ENCODE measurements at places on chromosomes 11 and 22. TPM values are rescaled to one million over a fixed set of nuclear protein-coding genes. Genes with fewer than 3 reads are reported as not detected.
A peak's percentile ranks its signal among the peaks of the same experiment; 100 is the strongest.

DNA sequence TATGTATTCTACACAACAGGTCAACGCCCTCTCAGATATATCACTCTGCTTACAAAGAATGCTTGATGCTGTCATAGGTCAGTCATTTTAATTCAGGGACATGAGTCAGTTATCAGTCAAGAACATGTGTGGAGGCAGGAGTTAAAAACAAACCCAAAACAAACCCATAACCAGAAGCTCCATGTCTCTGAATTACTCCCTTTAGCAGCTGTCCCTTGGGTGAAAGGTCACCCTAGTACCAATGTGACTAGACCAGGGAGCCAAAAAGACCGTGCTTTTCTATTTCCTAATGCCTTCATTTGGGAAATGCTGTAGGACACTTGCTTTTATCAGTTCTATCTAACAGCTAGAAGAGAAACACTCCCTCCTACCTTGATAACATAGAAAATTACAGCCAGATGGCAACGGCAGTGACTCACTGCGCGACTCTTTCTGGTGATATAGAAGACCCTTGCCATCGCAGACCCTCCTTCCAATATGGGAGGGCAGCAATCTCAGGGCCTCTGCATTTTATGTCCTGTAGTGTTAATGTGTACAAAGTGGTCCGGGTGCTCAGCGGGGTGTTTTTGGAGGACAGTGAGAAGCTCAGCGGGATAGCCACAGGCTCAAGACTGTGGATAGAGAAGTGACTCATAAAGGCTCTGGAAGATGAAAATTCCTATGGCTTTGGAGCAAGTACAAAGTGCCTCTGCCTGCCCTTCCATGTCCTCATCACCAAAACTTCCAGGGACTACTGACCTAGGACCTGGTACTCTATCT, 24.8 kb downstream of the APOL5 start:
- no peak overlapping the region for H3K4me3 ChIP-seq
- H3K36me3 ChIP-seq, result peaks cover 42% of the 10 kb centered on the region
- H3K27ac ChIP-seq, result no peak overlapping the region
- no peaks in the 10 kb centered on the region for H3K4me1 ChIP-seq
- no peaks in the 10 kb centered on the region for H3K27me3 ChIP-seq
- no peak for DNase-seq

DNA sequence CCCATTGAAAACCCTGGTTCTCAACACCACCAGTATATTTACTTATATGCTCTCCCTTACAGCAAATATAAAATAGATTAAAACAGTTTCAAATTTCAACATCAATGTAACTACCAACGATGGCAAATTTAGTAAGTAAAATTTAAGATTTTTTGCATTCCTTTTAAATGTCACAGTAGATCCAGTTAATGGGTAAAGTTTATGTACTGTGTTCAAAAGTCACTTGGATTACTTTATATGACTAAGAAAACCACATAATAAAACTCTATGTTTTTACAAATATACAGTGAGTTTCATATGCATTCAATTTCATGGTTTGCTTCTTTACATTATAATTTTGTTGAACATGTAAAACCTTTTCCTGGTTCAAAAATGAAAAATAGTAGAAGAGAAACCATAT, 364.6 kb downstream of the AASDHPPT start:
- H3K27me3 ChIP-seq, result no peaks in the 10 kb centered on the region
- no peak overlapping the region for H3K4me3 ChIP-seq
- no peaks in the 10 kb centered on the region for H3K36me3 ChIP-seq
- no peak for DNase-seq
- no peak overlapping the region for H3K27ac ChIP-seq

GRCh38 chr22:42353883-42354727, 78.1 kb downstream of the NFAM1 start:
- peak overlapping the region; percentile 11 for H3K4me3 ChIP-seq
- no peaks in the 10 kb centered on the region for H3K36me3 ChIP-seq
- no peaks in the 10 kb centered on the region for H3K27me3 ChIP-seq

DNA sequence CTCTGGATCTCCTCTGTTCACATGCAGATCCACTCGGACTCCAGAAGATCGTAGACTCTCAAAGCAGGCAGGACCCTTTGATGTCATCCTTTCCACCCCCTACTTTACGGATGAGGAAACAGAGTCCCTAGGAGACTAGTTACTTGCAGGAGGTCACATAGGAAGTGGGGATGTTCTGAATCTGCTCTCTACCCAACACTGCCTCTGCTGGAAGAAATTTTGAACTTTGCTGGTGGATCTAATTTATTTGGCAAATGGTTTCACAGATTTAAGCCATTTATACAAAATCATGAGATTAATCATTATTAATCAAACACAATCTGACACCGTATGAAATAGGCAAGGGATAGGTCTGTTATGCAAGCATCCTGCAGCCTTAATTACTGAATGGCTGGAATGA, 55.0 kb upstream of the USP47 start:
- no peak overlapping the region for H3K27ac ChIP-seq
- no peaks in the 10 kb centered on the region for H3K36me3 ChIP-seq
- H3K4me1 ChIP-seq, result peaks cover 4% of the 10 kb centered on the region
- no peak for DNase-seq
- no peaks in the 10 kb centered on the region for H3K27me3 ChIP-seq
- H3K4me3 ChIP-seq, result no peak overlapping the region

GRCh38 chr22:24474221-24474620, 20.9 kb upstream of the UPB1 start:
- no peaks in the 10 kb centered on the region for H3K4me1 ChIP-seq
- H3K36me3 ChIP-seq, result no peaks in the 10 kb centered on the region
- no peak for DNase-seq
- H3K4me3 ChIP-seq, result no peak overlapping the region
- H3K27me3 ChIP-seq, result no peaks in the 10 kb centered on the region
- no peak overlapping the region for H3K27ac ChIP-seq

DNA sequence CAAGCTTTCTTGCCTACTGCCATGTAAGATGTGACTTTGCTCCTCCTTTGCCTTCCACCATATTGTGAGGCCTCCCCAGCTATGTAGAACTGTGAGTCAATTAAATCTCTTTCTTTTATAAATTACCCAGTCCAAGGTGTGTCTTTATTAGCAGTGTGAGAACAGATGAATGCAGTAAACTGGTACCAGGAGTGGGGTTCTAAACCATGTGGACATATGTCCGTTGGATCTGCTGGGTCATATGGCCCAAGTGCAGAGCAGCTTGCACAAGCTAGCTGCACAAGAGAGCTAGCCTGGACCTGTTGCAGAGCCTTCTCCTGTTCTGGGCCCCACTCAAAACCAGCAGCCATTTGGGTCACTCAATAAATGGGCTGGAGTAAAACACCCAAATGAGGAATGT, 177.1 kb downstream of the HIPK3 start:
- no peaks in the 10 kb centered on the region for H3K27me3 ChIP-seq
- peaks cover 10% of the 10 kb centered on the region for H3K36me3 ChIP-seq
- no peak for DNase-seq
- H3K27ac ChIP-seq, result no peak overlapping the region
- no peak overlapping the region for H3K4me3 ChIP-seq

GRCh38 chr11:73439002-73439843, 63.0 kb downstream of the RELT start:
- H3K27ac ChIP-seq, result no peak overlapping the region
- H3K4me1 ChIP-seq, result no peaks in the 10 kb centered on the region
- no peak overlapping the region for H3K4me3 ChIP-seq
- no peaks in the 10 kb centered on the region for H3K36me3 ChIP-seq

- DNase-seq, result no peak
- H3K27me3 ChIP-seq, result no peaks in the 10 kb centered on the region
- H3K4me3 ChIP-seq, result no peak overlapping the region
- H3K36me3 ChIP-seq, result no peaks in the 10 kb centered on the region
- no peak overlapping the region for H3K27ac ChIP-seq
- no peaks in the 10 kb centered on the region for H3K4me1 ChIP-seq
Measured at GRCh38 chr11:119991022-119991404, 146.9 kb downstream of the TRIM29 start.

GRCh38 chr22:22215659-22216449, 28.7 kb upstream of the VPREB1 start:
- no peaks in the 10 kb centered on the region for H3K4me1 ChIP-seq
- peaks cover 83% of the 10 kb centered on the region for H3K27me3 ChIP-seq
- H3K27ac ChIP-seq, result no peak overlapping the region
- no peak for DNase-seq
- no peaks in the 10 kb centered on the region for H3K36me3 ChIP-seq
- H3K4me3 ChIP-seq, result no peak overlapping the region

DNA sequence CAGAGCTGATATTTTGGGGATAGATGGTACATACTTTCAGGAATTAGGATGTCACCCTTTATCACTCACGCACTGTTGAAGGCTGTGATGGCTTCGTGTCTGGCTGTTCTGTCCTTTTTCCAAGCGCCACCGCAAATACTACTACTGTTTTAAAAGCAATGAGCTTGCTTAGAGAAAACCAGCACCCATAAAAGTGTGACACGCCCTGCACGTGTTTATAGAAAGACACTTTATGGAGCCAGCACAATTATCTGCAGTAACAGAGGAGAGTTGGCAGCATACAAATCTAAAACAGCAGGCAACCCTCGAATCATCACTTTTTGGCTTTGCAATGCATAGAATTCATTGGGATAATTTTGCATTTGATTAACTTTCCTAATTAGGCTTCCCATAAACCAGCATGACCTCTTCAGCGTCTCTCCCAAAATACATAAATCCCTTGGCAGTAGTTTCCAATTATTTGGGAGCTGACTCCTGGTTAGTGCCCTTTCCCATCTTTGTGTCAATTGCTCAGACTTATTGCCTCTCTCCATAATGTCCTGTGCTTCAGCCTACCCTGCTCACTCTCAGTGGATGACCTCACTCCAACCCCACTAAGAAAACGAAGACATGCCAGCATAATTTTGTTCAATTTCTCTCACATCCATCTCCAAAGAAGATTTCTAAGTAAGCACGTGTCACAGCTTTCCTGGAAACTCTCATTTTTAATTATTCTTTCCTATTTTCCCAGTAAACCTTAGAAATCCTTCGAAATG, 118.7 kb upstream of the LARGE1 start:
- H3K27me3 ChIP-seq, result no peaks in the 10 kb centered on the region
- no peak overlapping the region for H3K27ac ChIP-seq
- no peaks in the 10 kb centered on the region for H3K36me3 ChIP-seq

DNA sequence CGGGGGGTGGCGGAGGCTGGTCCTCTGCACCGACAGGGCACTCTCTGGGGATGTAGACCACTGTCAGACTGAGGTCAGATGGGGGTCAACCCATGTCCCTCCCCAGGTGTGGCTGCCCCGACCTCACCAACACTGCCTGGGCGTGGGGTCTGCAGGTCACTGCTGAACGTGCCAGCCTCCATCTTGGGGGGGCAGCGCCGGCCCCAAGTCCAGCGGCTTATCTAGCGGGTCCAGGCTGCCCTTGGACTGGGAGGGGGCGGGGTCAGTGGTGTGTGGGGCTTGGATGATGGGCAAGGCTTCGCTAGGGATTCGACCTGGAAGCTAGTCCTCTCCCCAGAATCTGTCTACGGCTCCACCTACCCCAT, 178.2 kb downstream of the IGLL1 start:
- H3K27me3 ChIP-seq, result no peaks in the 10 kb centered on the region
- H3K4me3 ChIP-seq, result peak overlapping the region; percentile 51
- no peaks in the 10 kb centered on the region for H3K36me3 ChIP-seq
- no peaks in the 10 kb centered on the region for H3K4me1 ChIP-seq
- H3K27ac ChIP-seq, result no peak overlapping the region
- DNase-seq, result no peak

DNA sequence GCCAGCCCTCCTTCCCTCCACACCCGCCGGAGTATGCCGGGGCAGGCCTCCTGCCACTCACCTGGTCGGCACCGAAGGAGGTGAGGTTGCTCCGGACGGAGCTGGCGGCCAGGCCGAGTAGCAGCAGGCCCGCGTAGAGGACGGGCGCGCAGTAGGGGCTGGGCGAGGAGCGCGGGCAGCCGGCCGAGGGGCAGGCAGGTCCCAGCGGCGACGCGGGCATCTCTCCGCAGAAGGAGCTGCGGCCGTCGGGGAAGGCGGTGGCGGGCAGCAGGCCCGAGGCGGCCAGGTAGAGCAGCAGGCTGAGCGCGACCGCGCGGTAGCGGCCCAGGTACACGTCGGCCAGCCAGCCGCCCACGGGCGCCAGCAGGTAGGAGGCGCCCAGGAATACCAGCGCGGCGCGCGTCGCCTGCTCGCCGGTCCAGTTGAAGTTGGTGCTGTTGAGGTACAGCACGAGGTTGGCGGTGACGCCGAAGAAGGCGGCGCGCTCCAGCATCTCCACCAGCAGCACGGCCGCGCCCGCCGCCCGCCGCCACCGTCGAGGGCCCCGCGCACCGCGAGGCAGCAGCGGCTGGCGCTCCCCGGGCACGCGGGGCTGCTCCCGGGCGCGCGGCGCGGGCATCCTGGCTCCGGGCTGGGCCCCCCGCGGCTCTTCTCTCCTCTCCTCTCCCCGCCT, 907 bp downstream of the SLC15A3 start:
- no peaks in the 10 kb centered on the region for H3K4me1 ChIP-seq
- H3K27me3 ChIP-seq, result no peaks in the 10 kb centered on the region
- no peak overlapping the region for H3K27ac ChIP-seq
- peak overlapping the region; percentile 81 for H3K4me3 ChIP-seq
- peak; percentile 59 for DNase-seq

DNA sequence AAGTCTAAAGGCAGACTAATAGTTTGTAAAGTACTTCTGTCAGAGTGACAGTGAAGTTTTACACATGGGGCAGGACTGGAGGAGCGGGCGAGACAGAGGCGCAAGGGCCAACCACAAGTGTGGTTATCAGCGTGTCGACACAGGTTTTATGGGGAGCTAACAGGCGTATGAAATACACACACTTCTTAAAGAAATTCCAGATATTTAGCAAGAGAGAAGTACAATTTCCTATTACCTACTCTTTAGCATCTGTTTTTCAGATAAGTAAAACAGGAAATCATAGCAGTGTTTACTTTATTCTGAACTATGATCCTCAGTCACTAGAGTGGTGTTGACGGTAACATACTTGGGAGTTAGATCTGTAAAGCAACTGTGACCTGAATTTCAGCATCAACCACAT, 22.5 kb downstream of the VSIG10L2 start:
- H3K4me1 ChIP-seq, result no peaks in the 10 kb centered on the region
- no peak overlapping the region for H3K27ac ChIP-seq
- no peak overlapping the region for H3K4me3 ChIP-seq
- DNase-seq, result no peak

GRCh38 chr11:116272181-116272789, 500.5 kb downstream of the BUD13 start:
- H3K27ac ChIP-seq, result no peak overlapping the region
- H3K4me3 ChIP-seq, result no peak overlapping the region
- H3K27me3 ChIP-seq, result no peaks in the 10 kb centered on the region
- no peak for DNase-seq
- no peaks in the 10 kb centered on the region for H3K4me1 ChIP-seq

GRCh38 chr11:113278925-113279324, 35.5 kb upstream of the TTC12 start:
- H3K4me1 ChIP-seq, result no peaks in the 10 kb centered on the region
- no peak overlapping the region for H3K27ac ChIP-seq
- DNase-seq, result no peak
- H3K4me3 ChIP-seq, result no peak overlapping the region
- H3K36me3 ChIP-seq, result no peaks in the 10 kb centered on the region
- no peaks in the 10 kb centered on the region for H3K27me3 ChIP-seq

The CYP2D6 gene
- 2.3 TPM for total RNA-seq
